ENCODE measurements at places on chromosomes 6 and 20.

DNA sequence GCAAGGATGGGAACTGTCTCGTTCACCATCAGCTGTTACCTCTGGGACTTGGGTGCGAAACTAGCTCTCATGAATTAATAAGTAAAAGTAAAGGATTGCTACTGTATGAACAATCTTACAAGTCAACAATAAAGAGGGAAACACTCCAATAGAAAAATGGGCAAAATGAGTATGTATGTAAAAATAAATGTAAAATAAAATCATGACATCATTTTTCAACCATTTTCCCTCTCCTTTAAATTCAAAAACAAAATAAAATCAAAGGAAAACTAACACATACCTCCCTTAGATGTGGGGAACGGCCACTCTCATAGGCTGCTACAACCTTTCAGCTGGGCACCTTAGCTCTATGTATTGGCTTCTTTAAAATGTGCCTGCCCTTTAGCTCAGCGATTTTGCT lies 389.7 kb upstream of the ARID1B start:
- DNase-seq: no peak

GRCh38 chr6:161274898-161275297 lies 1.0 kb upstream of the AGPAT4 start:
- DNase-seq: no peak

DNA sequence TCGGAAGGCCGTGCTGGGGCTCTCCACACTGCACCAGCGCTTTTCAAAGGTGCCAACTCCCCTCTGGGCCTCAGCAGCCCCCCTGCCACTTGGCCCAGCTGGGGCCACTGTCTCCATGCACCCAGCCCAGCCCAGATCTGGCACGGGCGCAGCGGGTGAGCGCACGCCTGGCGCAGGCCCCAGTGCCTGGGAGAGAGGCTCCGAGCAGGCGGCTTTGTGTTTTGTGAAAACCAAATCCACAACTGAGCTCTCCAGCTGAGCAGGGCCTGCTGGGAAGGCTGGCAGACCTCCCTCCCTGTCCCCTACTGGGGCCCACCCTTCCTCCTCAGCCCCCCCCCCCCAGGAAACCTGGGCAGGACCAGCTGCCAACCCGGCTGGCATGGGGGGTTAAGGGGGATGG lies 17.0 kb downstream of the MDGA1 start:
- DNase-seq: no peak

GRCh38 chr6:86331265-86331840 lies 606.0 kb upstream of the HTR1E start:
- no peak for DNase-seq

DNA sequence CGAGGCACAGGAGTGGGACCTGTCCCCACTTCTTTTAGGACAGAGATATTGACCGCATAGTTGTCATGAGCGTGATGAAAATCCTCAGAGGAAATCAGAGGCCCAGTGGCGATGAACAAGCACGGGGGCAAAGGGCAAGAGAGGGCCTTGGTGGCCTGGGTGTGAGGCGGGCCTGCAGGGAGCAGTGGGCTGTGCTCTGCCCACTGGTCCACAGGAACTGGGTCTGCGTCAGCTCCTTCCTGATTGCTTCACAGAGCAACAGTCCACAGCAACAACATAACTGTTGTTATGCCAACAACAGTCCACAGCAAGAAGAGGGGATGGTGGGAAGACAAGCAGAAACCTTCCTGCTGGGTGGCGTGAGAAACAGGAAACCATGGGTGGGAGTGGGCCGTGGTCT lies 335.6 kb downstream of the ZFAND3 start:
- DNase-seq: no peak

DNA sequence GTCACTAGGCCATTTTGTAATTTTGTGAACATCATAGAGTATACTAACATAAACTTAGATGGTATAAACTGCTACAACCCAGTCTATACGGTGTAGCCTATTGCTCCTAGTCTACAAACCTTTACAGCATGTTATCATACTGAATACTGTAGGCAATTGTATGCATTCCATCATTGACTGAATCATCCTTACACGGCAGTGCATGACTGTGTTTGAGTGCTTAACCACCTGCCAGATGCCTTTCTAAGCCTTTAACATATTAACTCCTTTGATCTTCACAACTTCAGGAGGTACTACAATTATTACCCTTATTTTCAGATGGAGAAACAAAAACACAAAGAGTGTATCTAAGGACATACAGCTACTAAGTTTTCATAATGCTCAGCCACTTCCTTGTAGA lies 14.0 kb downstream of the DPPA5 start:
- no peak for DNase-seq

GRCh38 chr20:56032251-56032650 lies 26.9 kb upstream of the CBLN4 start:
- DNase-seq: peak; percentile 10

- peak; percentile 61 for DNase-seq
These were observed 2.3 kb downstream of the TCEA2 start for GRCh38 chr20:64065062-64065973.

DNA sequence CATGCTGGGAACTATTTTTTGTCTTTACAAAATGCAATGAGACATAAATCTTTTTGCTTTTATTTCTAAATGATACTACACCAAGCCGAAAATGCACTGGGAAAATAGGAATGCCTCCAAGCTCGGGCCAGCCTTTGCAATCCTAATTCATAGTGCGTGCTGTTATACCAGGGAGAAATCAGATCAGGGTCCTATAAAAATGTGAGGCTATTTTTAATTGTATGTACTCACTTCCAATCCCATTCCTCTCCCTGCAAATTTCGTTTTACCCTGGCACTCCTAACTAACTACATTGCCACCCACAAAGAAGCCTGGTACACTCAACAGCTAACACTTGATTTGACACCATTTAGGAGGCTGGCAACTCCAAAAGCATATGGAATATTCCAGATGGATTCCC lies 350.6 kb upstream of the ZFP64 start:
- no peak for DNase-seq

GRCh38 chr6:110882824-110883554 lies 8.4 kb downstream of the AMD1 start:
- no peak for DNase-seq

GRCh38 chr20:57748601-57749130 lies 38.9 kb upstream of the PMEPA1 start:
- DNase-seq: no peak

DNA sequence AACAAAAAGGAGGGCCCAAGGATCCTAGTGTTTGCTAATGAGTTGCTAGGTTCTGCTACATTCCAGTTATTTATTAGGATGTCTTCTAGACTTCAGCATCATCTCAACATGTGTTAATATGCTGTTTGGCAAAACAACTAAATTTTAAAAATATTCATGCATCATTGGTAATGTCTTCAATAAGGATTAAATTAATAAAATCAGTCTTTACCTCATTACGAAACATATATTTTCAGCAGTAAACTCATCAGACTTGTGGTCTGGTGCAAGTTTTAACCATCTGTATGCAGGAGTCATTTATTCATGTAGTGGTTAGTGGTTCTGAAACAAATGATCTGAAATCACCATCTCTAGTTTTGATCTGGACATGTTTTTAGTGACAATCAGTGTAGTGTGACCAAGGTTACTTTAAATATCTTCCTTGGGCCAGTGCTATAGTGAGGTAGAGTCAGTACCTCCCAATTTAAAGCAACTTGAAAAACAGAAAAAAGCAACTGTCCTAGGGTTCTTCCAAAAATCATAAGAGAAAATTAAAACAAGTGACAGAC lies 85.0 kb upstream of the KCNK16 start:
- DNase-seq: no peak

DNA sequence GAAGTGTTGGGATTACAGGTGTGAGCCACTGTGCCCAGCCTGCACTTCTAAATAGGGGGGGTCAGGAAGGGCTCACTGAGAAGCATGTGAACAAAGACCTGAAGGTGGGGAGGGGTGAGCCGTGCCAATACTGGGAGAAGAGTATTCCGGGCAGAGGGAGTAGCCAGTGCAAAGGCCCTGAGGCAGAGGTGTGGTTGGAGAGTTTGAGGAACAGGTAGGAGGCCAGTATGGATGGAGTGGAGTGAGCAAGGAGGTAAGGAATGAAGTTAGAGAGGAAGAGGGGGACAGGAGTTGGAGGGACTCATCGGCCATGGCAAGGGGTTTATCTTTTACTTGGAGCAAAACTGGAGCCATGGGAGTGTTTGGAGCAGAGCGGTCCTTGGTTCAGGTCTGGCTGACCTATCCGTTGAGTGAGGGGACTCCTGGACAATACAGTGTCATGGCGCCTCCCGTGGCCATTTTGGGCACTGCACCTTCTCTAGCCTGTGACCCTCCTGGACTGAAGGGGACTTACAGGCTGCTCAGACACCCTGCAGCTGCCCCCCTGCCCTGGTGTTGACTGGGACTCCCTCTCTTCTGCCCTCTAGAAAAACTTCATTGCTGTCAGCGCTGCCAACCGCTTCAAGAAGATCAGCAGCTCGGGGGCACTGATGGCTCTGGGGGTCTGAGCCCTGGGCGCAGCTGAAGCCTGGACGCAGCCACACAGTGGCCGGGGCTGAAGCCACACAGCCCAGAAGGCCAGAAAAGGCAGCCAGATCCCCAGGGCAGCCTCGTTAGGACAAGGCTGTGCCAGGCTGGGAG lies 12.1 kb downstream of the FOXS1 start:
- peak; percentile 72 for DNase-seq

- no peak for DNase-seq
These were observed 107.6 kb downstream of the THBS2 start for GRCh38 chr6:169145991-169146501.

DNA sequence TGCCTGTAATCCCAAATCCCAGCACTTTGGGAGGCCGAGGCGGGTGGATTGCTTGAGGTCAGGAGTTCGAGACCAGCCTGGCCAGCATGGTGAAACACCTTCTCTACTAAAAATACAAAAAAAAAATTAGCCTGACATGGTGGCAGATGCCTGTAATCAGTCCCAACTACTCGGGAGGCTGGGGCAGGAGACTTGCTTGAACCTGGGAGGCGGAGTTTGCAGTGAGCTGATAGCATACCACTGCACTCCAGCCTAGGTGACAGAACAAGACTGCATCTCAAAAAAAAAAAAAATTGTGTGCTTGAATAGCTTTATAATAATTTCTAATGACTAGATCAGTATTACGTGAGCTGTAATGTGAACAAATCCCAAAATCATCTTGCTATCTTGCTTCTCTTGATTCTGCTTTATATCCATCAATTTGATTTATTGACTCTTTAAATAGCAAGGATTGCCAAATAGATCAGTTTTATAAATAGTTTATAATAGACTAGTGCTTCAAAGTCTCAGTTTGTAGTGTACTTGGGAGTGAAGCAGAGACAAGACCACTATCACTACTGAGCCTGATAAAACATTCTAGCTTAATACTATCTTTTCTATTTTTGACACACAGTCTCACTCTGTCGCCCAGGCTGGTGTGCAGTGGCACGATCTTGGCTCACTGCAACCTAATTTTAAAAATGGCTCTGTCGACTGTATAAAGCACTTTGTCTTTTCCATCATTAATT lies 7.1 kb downstream of the AMD1 start:
- no peak for DNase-seq

GRCh38 chr6:75611702-75612375 lies 10.2 kb downstream of the SENP6 start:
- peak; percentile 58 for DNase-seq

DNA sequence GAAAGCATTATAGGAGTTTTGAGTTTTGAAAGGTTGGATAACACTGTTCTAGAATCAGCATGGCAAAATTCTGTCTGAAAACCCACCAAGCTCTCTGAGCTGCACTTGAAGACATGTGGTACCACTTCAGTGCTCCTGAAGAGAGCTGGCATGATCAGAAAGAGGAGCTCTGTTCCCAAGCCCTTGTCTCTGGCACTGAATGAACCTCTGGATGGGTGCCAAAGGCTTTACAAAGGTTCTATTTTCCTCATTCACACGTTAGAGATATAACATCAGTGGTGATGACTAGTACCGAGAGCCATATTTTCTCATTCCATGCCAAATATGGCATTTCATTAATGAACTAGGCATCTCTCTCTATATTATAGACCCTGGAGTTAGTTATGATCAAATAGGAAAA lies 301.8 kb upstream of the ID4 start:
- no peak for DNase-seq

- no peak for DNase-seq
These were observed 194.2 kb upstream of the PHACTR1 start for GRCh38 chr6:12522347-12522746.

DNA sequence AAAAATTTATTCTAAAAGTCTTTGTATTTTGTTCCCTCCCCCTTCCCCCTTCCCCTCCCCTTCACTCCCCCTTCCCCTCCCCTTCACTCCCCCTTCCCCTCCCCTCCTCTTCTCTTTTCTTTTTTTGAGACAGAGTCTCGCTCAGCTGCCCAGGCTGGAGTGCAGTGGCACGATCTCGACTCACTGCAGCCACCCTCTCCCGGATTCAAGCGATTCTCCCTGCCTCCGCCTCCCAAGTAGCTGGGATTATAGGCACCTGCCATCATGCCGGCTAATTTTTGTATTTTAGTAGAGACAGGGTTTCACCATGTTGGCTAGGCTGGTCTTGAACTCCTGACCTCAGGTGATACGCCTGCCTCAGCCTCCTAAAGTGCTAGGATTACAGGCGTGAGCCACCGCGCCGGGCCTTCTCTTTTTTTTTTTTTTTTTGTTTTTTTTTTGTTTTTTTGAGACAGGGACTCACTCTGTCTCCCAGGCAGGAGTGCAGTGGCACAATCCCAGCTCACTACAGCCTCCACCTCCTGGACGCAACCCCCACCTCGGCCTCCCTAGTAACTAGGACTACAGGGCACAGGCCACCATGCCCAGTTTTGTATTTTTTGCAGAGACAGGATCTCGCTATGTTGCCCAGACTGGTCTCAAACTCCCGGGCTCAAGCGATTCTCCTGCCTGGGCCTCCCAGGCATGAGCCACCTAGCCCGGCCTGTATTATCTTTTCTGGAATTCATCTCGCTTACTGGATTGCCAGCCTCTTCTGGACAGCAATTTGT lies 1.1 kb upstream of the AFG1L start:
- peak; percentile 23 for DNase-seq

DNA sequence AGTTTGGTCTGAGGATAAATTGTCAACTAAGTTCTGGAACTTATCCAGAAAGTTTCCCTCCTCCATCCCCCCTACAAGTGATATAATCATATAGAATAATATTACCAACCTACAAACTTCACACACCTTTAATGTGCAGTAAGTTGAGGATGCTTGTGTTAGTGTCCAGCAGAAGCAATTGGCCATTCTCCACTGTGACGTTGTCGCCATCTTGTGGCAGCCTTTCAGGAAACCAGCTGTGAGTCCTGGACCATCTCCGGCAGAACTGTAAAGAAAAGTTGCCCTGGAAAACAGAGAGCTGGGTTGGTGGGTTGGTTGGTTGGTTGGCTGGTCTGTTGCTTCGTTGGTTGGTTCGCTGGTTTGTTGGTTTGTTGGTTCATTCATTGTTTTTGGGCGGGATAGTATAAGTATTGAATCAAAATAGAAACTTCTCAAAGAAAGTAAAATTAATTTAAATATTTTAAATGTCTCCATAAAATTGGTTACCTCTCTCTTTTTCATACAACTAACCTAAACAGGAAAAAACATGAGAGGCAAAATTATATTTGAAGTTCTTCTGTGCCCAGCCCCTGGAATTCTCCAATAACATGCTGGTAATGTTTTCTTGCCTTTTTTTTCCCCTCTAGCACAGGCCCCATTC lies 127.5 kb downstream of the PKHD1 start:
- DNase-seq: peak; percentile 75

- DNase-seq: peak; percentile 8
These were observed at the start of gene SLC17A3 for GRCh38 chr6:25874118-25874517. SLC17A3 (minus strand) TSS chr6:25874243; CDS start chr6:25868387, 5,856 bp downstream.
